ENCODE measurements at places on chromosomes 2 and 18.

DNA sequence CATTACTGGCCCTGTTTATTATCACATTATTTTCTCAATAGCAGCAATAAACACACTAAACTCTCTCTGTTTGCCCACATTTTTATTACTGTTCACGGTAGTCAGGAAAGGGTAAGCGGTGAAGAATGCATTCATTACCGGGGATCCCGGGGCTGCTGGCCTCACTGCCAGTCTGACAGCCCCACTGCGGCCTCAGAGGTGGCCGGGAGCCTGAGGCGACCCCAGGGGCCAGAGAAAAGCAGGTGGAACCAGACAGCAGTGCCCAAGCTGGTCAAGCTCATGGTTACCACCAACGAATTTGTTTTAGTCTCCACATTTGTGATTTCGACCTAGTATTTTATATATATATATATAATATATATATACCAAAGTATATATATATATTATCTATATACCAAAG is 127.7 kb downstream of the LRATD1 start:
- DNase-seq: no peak

DNA sequence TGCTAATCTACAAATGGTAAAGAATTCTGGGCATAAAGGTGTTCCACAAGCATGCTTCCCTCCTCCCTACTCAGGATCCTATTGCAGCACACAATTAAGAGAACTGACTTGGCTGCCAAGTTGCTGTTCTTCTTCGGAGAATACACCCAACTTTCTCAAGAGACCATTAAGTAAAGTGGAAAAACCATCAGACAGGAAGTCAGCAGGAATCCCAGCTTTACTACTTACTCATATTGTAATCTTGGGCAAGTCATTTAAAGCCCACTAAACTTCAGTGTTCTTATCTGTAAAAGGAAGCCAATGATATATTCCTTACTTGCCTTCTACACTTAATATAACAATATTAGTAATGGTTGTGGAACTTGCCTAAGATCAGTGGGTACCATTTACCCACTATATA is 37.8 kb downstream of the PSTPIP2 start:
- DNase-seq: no peak

GRCh38 chr2:43540021-43540779 is 55.6 kb downstream of the THADA start:
- DNase-seq: no peak

DNA sequence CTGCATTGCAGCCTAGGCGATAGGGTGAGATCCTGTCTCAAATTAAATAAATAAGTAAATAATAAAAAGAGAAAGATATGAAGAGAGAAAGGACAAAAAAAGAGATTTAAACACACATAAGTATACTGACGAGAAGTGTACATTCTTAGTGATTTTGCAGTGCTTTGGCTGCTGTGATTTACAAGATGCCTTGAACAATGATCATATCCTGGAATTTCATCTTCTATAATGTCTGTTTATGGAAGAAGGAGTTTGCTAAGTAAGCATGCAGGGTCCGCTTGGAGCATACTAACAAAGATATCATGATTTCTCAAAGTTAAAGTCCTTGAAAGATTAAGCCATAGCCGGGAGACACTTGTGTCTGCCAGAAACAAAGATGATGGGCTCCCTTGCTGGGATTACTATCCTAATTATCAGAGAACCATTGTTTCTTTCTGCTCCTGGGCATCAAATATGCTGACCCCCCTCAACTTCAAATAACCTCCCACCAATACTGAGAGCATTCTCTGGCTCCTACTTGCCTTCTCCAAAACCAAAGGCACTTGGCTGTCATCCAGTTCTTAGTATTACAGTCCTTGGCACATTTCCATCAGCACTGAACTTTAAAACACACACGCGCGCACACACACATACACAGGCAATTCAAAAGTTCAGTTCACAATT is 47.5 kb upstream of the STAM2 start:
- DNase-seq: no peak

DNA sequence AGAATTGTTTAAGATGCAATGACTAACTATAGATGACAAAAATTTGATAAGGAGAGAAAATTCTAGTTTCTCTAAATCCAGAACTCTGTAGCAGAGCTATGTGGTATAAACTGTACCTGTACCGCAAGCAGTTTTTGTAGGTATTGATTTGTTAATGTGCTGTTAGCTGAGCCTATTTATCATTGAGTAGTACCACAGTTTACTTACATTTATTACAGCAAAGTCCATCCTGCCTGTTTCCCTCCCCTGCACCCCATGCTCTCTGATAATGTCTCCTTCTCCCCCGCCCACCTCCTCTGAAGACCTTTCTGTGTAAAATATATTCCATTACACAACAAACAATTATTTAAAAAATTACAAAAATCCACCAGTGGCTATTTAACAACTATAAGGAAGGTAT is 170.6 kb downstream of the RNF152 start:
- no peak for DNase-seq

DNA sequence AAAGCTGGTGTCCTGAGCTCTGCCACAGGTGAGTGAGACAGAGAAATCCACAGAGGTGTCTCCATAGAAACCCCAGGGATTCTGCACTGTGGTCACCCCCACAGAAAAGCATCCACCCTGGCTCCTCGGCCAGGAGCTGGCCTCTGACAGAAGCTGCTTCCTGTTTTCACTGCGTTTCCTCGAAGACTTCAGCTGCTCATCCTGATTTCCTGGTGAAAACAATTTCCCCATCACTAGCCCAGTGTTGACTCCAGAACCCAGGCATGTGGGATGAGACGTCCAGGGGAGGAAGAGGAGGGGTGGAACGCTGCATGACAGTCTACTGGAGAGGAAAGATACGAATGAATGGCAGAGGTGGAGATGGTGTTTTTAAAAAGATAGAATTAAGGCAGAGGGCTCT is 60.3 kb upstream of the GPR45 start:
- no peak for DNase-seq

DNA sequence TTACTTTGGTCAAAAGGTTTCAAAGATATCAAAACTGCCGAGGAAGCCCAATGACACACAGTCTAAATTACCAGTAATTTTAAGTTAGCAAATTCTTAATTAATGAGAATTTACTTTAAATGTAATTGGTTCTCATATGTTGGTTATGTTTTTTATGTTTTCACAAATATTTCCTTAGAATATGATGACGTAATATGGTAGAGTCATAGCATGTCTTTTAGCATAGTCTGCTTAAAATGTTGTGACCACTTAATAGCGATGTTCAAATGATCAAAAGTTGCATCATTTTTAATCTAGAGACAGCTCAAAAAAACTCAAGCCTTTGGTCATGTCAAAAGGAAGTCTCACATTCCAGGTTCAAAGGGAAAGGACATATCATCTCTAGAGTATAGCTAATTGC is 123.3 kb upstream of the ST6GAL2 start:
- DNase-seq: no peak

- DNase-seq: no peak
Measured at GRCh38 chr2:47890711-47891368, 15.5 kb downstream of the FBXO11 start.

DNA sequence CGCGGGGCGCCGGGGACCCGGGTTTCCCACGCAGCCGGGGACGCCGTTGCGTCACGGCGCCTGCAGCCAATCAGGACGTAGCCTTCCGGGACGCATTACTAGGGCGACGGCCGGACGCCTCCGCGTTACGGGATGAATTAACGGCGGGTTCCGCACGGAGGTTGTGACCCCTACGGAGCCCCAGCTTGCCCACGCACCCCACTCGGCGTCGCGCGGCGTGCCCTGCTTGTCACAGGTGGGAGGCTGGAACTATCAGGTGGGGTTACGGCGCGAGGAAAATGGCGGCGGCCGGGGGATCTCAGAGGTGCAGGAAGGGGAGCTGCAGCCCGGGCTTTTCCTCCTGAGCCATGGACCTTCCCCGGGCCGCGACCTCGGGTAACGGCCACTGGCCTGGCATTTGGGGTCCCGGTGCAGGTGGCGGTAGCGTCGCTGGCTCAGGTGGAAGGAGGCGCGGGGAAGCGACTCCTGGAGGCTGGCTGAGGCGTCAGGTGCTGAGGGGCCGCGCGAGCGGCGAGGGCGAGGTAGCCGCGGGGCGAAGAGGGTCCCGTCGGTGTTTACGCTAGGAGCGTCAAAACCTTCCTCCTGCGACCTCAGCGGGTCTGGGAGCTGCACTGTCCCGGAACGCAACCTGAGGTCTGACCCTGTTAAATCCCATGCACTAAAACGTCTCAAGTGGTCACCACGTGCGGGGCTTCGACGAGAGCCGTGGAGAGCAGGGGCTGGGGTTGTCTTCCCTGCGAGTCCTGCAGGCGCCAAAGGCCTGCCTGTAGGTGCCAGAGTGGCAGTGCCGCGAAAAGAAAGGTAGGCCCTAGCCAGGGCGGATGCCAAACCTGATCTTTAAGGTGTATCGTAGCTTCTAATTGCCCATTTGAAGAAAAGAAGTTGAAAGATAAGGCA is at the start of gene LCLAT1:
TSS of gene LCLAT1 (plus strand) at position 98 of the 897 bp plus-strand sequence. CDS start 78,345 bp downstream, outside the sequence.
- peak; percentile 88 for DNase-seq

GRCh38 chr2:112272669-112273068 is 2.7 kb upstream of the ZC3H6 start:
- no peak for DNase-seq

GRCh38 chr2:147607379-147607778 is 237.4 kb upstream of the ACVR2A start:
- no peak for DNase-seq

DNA sequence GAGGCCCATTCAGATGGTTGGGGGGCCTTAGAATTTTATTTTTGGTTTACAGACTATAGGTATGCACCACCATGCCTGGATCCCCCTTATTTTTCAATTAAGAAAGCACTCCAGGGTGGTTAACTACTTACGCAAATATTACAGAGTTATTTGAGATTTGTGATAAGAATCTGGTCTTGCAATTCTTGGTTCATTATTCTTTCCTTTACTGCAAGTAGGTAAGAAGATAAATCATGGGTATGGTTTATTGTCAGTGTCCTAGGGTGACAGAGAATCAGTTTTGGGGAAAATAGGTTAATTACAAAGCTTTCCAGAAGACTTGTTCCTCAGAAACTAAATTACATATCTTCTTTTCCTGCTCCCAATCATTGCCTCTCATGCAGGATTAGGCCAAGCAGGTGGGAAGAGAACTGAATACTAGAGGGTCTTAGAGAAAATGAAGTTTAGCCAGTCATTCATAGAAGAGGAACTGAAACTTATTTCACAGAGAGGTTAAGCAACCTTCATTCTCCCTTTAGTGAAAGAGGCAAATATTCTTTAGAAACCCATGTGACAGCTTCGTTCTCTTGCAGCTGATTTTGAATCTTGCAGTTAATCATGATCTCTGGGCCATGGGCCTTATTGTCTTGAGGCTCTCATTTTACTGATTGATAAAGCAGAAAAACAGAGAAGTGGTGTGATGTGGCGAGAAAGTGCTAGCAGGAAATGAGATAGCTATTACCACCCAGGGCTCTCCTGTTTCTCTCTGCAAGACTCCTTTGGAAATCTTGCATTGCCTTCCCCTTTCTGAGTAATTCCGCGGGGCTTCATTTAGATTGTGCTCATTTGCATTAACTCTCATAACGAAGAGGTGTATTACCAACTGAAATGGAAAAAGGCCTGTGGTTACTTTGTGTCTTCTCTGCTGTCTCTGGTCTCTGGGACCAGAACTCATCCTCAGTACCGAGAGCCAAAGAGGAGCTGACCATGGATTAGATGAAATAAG is 44.8 kb upstream of the ARHGAP25 start:
- no peak for DNase-seq

All from CD4-positive, alpha-beta T cell treated with Interleukin-2 at 100 ng/mL for 4 hours (primary cell).